ENCODE measurements at places on chromosomes 1 and 21. TPM values are rescaled to one million over a fixed set of nuclear protein-coding genes. Genes with fewer than 3 reads are reported as not detected.

PKN2 gene
- 66.1 TPM for total RNA-seq

DCST1 gene
- not detected for total RNA-seq

DNA sequence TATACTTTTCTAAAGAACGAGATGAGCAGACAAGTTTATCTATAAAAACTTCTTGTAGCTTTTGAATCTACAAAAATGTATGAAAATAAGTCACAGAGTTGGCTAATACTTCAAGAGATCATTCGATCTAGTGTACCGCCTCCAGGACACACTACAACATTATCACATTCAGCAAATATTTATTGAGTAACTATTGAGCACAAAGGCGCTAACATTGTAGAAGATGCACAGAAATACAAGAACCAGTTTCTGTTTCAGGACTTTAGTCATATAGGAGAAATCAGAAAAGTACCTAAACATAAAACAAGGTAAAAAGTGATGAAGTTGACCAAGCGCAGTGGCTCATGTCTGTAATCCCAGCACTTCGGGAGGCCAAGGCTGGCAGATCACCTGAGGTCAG, 20.6 kb downstream of the WASF2 start:
- no peak for DNase-seq

- DNase-seq, result no peak
These were observed 61.6 kb downstream of the SELENOF start for GRCh38 chr1:86852289-86852688.

DNA sequence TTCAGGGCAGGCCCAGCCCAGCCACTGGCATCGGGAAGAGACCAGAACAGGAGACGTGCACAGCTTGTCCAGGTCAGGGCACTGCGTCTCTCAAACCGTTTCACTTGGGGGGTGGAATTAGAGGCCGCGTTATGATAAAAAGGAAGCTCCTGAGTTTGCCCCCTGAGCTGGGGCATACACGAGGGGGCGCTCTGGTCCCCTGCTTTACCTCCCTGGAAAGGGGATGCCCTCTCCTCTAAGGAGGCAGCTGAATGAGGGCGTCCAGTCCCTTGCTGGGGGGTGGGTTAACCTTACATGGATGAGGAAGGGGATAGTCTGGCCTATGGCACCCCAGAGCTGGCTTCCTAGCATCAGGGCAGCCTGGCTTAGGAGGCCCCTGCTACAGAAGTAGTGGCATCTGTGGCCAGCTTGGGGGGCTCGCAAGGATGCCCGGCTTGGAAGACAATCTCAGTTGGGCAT, 2.3 kb downstream of the MYOG start:
- DNase-seq, result no peak

DNA sequence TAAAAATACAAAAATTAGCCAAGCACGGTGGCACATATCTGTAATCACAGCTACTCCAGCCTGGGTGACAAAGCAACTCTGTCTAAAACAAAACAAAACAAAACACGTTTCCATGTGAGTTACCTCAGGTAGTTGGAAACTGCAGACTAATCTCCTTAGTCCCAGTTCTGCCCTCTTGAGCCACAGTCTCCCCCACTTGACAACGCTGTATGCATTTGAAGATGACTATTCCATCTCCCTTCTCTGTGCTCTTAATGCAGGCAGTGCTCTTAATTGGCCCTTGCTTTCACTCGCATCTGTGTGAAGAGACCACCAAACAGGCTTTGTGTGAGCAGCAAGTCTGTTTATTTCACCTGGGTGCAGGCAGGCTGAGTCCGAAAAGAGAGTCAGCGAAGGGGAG, 19.6 kb upstream of the DHCR24 start:
- no peak for DNase-seq

- peak; percentile 93 for DNase-seq
These were observed 12.1 kb upstream of the NES start for GRCh38 chr1:156689035-156689952.

GRCh38 chr1:74481607-74482006, 30.8 kb downstream of the LRRC53 start:
- DNase-seq, result no peak

Measured in tongue (tissue), 3 donors.